NCI-H510A (cell line): ENCODE measurements at places on chromosomes 13 and 19.

DNA sequence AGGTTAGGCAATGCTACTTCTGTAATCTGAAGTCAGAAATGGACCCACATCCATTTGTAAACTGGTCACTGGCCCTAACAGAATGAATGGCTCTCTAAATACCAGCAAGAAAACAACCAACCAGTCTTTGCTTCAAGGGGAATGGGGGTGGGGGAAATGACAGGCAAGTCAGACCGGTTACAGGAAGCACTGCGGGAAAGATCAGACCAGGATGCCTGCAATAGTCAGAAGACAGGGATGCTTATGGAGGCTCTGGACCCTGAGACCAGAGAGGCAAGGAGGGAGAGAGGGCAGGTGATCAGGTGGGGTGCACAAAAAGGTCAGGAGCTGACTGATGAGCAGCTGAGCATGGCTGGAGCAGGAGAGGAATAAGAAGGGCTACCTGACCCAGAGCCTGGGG is 13.1 kb downstream of the MED26 start:
- no peak for DNase-seq

GRCh38 chr13:53135301-53135700 is 106.7 kb downstream of the OLFM4 start:
- no peak for DNase-seq

- DNase-seq = no peak
These were observed 112.8 kb downstream of the NDFIP2 start for GRCh38 chr13:79593641-79594275.

DNA sequence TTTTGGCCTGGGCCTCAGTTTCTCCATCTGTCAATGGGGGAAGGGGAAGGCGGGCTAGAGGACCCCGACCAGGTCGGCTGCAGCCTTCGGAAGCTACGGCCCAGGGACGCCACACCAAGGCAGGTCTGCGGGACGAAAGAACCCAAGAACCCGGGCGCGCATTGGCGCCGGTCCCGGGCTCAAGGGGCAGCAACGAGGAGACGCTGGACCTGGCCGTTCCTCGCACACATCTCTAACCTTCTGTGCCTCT is 739 bp upstream of the ILF3 start:
- DNase-seq = no peak

DNA sequence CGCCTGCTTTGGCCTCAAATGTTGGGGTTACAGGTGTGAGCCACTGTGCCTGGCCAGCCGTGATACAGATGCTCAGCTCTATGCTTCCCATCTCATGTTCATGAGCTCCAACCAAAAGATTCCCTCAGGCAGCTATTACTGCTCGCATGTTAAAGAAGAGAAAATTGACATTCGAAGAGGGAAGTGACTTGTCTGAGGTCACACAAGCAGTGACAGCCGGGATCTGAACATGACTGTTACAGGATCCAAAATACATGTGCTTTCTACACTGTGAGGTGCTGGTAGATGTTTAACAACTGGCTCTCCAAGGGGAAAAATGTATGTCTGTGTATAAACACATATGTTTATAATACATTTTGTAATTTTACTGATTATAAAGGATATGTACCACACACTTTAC is 11.3 kb downstream of the FPR1 start:
- DNase-seq = no peak

GRCh38 chr19:15418231-15418578 is 583 bp downstream of the AKAP8L start:
- DNase-seq = no peak

DNA sequence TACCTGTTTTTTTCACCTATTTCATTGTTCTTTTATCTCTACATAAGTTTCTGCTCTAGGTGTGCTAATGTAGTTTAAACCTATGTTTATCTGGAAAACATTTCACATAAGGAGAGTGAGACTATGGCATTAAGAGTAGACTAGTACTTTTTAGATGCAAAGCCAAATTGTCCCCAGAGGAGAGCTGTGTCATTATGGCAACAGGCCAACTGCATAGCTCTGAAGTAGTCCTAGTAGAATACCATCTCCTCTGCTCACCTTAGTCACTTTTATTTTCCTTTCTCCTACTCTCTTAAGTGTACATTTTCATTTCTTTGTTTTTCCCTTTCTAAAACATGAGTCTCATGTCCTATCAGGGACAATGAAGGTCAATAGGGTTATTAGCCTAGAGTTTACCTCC is 123.1 kb downstream of the ITGBL1 start:
- DNase-seq = no peak

GRCh38 chr19:33187183-33187540 is 7.0 kb upstream of the LRP3 start:
- DNase-seq = no peak

- no peak for DNase-seq
These were observed 23.4 kb downstream of the UBAC2 start for GRCh38 chr13:99224021-99224420.

- DNase-seq = no peak
These were observed 307.2 kb downstream of the TEX29 start for GRCh38 chr13:111627596-111627995.

DNA sequence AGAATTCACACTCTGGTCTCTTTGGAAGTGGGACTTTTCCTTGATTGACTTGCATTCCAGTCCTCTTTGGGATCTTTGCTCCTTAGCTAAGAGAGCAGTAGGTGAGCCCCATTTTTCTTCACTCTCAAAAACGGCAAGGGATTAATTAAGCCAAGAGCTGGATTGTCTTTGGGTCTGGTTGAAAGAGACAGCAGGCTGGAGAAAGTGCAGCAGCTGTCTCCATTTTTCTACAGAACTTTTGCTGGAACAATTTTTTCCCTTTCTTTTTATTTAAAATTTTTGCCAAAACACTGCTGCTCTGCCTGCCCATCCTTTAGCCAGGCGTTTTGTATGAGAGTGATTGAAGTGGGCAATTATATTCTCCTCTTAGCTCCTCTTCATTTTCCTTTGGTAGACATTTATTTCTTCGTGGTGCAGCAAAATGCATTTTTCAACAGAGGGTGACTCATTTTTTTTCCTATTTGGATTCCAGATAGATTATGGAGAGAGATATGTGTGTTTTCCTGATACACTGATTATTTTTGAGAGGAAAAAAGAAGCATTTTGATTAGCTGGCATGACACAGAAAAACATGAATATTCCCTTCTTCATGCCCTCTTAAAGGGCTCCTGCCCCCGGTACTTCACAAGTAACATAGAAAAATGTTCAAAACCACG is 371.2 kb upstream of the NBEA start:
- no peak for DNase-seq

GRCh38 chr13:91101381-91101780 is 246.1 kb upstream of the MIR17HG start:
- DNase-seq = no peak

- DNase-seq = no peak
These were observed 431 bp downstream of the FUT3 start for GRCh38 chr19:5850743-5851293.

- no peak for DNase-seq
These were observed 1581.3 kb downstream of the EFNB2 start for GRCh38 chr13:104954210-104954609.

- DNase-seq = no peak
These were observed 18.4 kb downstream of the AMER2 start for GRCh38 chr13:25153736-25154135.

GRCh38 chr19:19652482-19653295 is 9.2 kb upstream of the GMIP start:
- DNase-seq = no peak

- DNase-seq = no peak
These were observed 301.0 kb downstream of the TBC1D4 start for GRCh38 chr13:75180805-75181455.

GRCh38 chr13:36858290-36858689 is 39.3 kb downstream of the RFXAP start:
- no peak for DNase-seq

DNA sequence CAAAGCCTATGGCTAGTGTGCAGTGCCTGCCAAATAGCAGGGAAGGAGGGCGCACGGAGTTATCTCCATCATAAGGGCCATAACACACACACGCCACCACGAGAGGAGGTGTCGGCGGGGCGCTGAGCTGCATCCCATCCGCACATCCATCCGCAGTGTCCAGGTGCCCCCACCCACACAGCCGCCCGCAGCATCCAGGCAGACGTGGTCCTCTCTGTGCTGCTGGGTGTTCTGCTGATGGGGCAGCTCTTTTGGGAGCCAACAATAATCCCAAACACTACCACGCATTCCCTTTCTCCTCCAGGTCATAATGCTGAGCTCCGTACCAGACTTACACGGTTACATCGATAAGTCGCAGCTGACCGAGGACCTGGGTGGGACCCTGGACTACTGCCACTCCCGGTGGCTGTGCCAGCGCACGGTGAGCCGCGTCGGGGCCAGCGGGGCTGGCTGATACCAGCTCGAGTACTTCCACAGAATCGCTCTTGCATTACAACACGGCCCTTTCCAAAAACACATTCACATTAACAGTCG is 41.5 kb upstream of the F7 start:
- no peak for DNase-seq

GRCh38 chr13:72788831-72789230 is 6.9 kb downstream of the PIBF1 start:
- no peak for DNase-seq

- DNase-seq = no peak
These were observed 49.5 kb upstream of the FRY start for GRCh38 chr13:31982124-31982523.

GRCh38 chr19:30419568-30420180 is 47.5 kb downstream of the ZNF536 start:
- no peak for DNase-seq

DNA sequence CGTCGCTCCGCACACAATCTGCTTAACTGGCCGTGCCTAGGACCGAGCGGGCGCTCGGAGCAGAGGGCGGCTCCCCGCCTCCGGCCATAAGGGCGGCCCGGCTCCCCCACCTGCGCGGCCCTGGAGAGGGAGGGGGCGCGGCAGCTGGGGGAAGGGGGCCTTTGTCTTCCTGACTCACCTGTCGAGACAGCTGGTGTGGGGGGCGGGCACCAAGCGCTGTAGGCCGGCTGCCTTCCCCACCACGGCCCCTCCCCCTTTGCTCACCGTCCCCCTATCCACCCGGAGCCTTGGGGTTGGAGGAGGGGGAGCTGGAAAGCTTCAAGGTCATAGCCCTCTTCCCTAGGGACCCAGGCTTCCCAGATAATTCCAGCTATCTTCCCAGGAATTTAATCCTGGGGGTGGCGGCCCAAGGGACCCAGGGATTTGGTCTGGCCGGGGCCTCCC is 1.2 kb downstream of the VASP start:
- peak; percentile 73 for DNase-seq

GRCh38 chr19:53308339-53308811 is 25.2 kb upstream of the ZNF845 start:
- DNase-seq = no peak

GRCh38 chr13:28610996-28611395 is 47.9 kb upstream of the POMP start:
- no peak for DNase-seq

GRCh38 chr13:30355384-30355699 is 48.0 kb upstream of the KATNAL1 start:
- DNase-seq = no peak

DNA sequence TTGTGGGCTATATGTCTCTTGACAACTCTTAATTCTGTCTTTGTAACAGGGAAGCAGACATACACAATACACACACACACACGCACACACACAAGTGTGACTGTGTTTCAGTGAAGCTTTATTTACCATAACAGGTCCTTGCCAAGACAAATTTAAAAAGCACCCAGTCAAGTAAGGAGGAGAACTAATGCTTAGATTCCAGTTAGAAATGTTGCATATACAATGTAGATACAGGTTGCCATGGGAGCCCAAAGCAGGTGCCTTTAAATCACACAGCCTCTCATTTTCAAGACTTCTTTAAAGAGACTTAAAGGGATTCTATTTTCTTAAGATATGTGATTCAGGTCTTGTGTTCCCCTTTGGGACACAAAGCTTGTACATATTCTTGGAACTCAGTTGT is 1551.9 kb downstream of the EFNB2 start:
- no peak for DNase-seq

DNA sequence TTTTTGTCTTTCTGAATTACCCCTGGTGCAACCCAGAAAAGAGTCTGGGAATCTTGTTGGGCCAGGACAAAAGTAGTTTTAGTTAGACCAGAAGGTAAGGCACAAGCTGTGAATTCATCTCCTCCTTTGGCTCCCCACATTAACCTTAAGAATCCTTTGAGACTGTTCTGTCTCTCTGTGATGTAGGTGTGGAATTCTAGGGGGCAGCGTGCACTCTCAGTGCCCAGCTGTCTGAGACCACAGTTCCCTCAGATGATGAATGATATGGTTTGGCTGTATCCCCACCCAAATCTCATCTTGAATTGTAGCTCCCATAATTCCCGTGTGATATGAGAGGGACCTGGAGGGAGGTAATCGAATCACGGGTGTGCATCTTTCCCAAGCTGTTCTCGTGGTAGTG is 43.9 kb downstream of the ZNF506 start:
- DNase-seq = no peak

GRCh38 chr19:41364524-41365391 is 809 bp upstream of the B9D2 start:
- DNase-seq = no peak

DNA sequence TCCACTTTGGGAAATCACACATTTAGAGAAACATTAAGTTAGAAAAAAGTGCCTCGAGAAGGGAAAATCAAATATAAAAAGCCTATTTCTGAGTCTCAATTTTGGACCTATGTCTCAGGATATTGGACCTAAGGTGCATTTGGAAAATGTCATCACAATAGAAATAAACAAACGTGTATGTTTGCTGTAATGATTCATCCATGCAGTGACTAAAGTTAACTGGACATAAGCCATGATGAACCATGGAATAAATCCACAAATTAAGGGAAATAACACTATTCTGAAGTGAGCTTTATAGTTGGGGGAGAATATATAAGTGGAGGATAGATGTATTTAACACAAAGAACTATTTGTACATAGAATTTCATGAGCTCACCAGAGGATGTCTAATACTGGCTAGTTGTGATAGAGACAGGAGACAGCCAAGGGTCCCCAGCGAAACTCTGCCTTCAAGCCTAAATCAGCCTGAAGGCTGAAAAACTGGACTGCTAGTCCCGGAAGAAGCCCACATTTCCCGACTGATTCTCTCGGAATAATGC is 963.3 kb upstream of the SPRY2 start:
- DNase-seq = no peak

DNA sequence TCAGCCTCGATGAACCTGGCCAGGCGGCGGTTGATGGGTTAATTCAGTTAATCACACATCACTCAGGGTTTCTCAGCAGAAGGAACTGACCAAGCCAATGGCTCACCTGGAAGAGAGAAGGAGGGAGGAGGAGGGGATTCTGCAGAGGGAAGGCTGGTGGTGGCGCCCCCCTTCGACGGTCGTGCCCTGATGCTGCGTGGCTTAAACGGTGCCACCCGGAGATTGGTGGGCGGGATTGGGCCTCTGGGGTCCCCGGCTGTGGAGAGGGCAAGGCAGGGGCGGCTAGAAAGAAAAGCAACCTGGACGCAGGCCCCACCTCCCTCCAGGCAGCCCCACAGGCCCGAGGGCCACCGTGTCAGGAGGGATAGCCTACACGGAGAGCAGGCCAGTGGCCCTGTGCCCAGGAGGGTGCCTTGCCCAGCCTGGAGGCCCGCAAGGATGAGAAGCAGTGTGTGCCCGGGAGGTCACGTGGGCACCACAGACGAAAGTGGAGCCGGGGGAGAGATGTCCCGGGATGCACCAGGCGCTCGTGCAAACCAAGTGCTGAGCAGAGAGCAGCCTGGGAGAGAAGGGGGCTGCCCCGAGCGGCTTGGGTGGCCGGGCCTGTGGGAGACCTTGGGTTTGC is 16.0 kb downstream of the CSNK1G2 start:
- no peak for DNase-seq

- no peak for DNase-seq
These were observed 35.6 kb upstream of the ZNF507 start for GRCh38 chr19:32309711-32310390.

- DNase-seq = no peak
These were observed 224.2 kb upstream of the IRS2 start for GRCh38 chr13:110010404-110011138.

- DNase-seq = no peak
These were observed 216.1 kb downstream of the SLITRK1 start for GRCh38 chr13:83666141-83666540.
